WTC11 (cell line): ENCODE measurements at places on chromosomes 7 and 10.

- DNase-seq, result no peak
These were observed 94.4 kb downstream of the TAX1BP1 start for GRCh38 chr7:27834179-27834921.

DNA sequence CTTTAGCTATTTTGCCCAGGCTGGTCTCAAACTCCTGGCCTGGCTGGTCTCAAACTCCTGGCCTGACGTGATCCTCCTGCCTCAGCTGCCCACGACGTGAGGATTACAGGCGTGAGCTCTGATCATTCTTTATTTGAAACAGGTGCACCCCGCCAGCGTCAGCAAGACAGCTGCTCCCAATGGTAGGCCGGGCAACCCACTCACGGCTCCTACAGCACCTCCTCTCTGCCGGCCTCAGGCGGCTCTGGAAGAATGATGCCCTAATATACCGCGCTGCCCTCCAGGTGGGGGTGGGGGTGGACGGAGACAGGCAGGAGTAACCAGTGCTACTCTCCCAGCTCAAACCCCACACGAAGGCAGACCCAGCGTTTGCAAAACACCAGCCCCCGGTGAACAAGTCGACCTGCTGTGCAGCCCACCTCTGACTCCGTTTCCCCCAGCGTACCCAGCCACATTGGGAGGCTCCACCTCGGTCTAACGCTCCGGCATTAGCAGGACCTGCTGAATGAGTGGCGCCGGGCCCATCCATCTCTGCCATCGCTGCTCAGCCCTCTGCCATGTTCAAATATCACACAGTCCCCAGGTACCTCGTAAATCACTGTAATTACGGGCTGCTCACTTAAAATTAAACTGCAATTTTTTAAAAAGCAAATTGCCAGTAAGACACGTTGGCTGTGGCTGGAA, 148.6 kb downstream of the ELFN1 start:
- DNase-seq, result no peak

DNA sequence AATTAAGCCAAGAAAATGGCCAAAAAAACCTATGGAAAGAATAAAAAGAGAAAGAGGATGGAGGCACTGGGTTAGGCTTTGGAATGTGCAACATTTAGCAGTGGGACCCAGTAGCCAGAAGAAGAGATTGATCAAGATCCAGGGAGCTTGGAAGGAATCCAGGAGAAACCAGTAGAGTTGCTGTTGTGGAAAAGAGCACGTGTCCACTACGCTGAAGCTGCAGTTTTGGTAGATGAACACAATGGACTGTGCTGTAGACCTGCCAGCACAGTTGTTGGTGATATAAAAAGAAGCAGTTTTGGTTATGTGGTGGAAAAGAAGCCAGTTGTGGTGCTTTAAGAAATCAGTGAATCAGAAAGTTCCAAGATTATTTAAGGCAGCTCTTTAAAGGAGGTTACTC, 802.2 kb upstream of the POM121L12 start:
- no peak for DNase-seq

DNA sequence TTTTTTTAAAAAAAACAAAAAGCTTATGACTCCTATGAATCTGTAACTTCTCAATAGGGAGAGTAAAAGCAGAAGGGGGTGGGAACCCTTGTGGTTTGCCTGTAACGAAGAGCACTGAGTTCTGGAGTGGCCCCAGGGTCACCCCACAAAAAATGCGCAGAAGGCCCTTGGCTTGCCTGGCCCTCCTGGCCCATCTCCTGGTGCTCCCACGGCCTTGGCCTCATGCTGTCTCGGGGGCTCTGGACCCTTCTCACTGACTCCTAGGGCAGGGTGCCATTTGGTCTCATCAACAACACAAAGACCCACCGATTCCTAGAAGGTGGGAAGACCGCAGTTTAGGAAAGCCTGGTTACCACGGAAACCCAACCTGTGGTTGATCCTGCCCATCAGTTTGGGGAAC, 40.8 kb downstream of the ZNF467 start:
- no peak for DNase-seq

- DNase-seq, result no peak
These were observed 232.1 kb upstream of the LYZL1 start for GRCh38 chr10:29056729-29057128.

DNA sequence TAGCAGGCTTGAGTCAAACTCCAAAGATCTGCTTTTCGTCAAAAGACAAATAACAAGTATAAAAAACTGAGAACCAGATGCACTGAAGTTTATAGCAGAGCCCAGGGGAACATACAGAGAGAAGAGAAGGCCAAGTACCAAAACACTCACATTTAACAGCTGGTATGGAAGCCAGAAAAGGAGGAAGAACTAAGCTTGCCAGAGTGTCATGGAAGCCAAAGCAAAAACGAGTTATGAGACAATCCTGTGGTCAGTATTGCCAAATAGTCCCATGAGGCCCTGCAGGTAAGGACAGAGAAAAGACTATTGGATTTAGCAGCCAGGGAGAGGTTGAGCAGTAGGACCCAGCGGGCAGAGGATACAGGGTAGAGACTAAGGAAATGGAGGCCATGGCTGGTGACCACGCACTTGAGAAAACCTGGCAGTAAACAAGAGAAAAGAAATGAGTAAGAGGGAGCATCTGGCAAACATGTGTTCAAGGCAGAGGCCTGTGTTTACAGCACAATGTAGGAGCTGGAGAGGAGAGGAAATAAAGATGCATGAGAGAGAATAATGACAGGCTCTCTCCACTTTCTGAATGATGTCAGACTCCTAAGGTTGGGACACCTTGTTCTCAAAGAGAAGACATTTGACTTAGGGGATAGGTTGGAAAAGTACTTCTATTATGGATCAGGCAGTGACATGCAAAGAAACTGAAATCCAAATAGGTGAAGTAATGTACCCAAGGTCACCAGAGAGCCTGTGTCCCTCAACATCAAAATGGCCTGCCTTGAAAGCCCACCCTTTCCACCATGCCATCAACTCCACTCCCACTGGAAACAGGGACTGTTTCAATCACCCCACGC, 9.1 kb downstream of the CREB3L2 start:
- DNase-seq, result no peak

DNA sequence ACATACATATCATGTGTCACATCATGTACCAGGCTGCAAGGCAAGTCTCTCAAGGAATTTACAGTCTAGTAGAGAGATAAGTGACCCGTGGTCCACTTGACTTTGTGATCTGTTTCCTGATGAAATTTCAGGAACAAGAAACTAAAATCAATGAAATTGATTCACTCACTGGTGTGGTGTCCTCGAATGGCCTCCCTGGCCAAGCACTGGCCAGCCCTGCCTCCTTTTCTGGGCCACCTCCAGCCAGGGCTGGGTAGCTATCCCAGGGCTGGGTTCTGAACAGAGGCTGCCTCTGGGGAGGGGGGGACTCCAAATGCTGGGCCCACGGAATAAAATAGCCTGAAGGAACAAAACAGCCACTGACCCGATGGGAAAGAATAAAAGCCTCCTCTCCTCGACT, 182.2 kb downstream of the HERPUD2 start:
- no peak for DNase-seq
